ENCODE measurements at places on chromosomes 11 and 22.

- DNase-seq = no peak
These were observed 37.5 kb downstream of the TOLLIP start for GRCh38 chr11:1271927-1272326.

DNA sequence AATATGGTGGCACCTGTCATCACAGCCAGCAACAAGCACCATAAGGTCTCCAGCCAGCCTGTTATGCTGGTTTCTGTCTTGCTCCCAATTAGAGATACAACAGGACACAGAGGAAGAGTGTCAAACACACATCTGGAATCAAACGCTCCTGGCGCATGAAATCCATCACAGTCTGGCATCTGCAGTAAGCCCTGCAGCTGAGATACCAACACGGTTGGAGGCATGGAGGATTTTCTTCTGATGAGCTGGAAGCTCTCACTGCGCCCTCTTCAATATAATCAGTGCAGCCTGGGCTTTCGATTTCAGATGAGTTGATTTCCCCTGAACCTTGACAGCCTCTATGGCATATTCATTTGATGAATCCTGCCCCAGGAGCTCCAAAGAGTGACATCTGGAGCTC, 27.8 kb upstream of the CARS1 start:
- DNase-seq = no peak

DNA sequence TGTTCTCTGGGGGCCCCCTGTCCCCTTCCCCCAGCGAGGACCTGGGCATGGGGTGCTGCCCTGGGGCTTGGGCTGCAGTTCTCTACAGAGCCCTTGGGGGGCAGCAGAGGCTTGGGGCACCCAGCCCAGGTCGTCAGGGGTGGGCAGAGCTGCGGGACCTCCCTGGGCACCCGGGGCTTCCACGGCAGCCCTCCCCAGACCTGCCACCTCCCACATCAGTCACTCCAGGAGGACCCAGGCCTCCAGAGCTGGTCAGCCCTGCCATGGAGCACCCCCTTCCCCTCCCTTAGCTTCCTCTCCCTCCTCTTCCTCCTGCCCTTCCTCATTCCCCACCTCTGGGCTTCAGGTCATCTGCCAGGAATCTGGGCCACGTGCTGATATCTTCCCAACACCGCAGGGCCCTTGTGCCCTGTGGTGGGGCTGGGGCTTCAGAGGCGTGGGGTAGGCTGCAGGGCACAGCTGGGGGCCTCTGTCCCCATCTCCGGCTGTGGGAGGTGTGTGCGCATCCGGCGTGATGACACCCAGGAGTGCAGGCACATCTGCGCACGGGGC, 5.8 kb downstream of the TSPAN4 start:
- peak; percentile 75 for DNase-seq

DNA sequence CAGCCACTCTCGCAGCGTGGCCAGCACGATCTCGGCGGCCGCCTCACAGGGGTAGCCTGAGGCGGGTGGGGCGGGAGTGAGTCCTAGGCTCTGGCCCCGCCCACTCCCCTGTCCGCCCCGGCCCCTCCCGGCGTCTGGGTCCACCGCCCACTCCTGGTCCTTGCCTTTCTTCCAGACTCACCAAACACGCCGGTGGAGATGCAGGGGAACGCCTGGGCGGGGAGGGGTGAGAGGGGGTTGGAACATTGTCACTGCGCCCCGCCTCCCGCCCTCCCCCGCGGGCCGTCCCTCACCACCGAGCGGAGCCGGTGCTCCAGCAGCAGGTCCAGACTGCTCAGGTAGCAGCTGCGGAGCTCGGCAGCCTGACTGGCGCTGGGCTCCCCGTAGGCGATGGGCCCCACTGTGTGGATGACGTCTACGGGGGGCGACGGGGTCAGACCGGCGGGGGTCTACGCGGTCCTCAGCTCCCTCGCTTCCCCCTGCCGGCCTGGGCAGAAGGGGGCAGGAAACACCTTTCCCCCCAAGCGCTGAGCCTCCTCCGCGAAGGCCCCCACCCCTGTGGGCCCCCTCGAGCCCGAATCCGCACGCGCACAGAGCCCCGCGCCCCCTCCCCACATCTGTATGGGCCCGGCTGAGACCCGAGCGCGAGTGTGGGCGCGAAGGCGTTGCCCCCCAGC, 13.2 kb downstream of the OTUB1 start:
- DNase-seq = peak; percentile 75

GRCh38 chr11:64076758-64077157, 41.0 kb downstream of the FLRT1 start:
- DNase-seq = no peak
